ENCODE measurements at places on chromosomes 1 and 21.

DNA sequence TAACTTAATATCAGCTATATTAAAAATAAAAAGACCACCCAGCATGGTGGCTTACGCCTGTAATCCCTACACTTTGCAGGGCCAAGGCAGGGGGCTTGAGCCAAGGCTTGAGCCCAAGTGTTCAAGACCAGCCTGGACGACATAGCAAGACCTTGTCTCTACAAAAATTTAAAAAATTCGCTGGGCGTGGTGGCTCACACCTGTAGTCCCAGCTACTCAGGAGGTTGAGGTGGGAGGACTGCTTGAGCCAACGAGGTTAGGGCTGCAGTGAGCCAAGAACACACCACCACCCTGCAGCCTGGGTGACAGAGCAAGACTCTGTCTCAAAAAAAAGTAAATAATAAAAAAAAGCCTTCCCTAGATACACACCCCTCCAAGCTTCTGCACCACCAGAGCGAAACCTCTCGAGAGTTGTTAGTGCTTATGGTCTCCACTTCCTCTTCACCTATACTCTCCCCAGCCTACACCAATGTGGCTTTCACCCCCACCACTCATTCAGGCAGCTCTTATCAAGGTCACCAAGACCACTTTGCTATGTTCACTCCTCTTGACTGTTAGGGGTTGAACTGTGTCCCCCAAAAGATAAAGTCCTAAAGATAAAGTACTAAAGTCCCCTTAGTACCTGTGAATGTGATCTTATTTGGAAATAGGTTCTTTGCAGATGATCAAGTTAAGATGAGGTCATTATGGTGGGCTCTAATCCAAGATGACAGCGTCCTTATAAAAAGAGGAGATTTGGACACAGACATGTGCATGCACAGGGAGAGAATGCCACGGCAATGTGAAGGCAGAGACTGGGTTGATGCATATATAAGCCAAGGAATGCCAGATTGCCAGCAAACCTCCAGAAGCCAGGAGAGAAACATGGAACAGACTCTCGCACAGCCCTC is 6.8 kb upstream of the PPP1R15B start:
- no peak for DNase-seq

GRCh38 chr1:64745181-64745985 is 508 bp downstream of the RAVER2 start:
- DNase-seq, result no peak

GRCh38 chr1:225535280-225535679 is 107.4 kb upstream of the LBR start:
- no peak for DNase-seq

GRCh38 chr1:213938776-213939175 is 49.0 kb upstream of the PROX1 start:
- no peak for DNase-seq

GRCh38 chr1:45478121-45478814 is 12.7 kb downstream of the TESK2 start:
- no peak for DNase-seq

GRCh38 chr1:169102567-169102966 is 3.9 kb upstream of the ATP1B1 start:
- no peak for DNase-seq

GRCh38 chr1:177235350-177235749 is 64.6 kb downstream of the BRINP2 start:
- no peak for DNase-seq

DNA sequence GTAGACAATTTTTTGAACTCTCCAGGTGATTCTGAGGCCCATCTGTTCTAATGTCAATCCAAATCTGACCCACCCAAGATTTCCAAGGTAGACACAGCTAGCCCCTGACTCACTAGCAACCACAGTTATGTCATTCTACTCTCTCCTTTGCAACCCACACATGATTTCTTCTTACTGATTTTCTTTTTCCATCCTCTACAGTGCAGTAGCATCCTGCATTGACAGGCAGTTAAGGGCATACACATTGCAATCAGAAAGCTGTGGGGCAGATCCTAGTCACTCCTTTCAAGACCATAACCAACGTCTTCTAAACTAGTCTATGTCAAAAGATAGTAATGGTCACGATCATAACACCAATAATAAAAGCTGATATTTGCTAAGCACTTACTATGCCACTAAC is 54.2 kb downstream of the JAK1 start:
- DNase-seq, result no peak

GRCh38 chr1:181141431-181141910 is 53.0 kb downstream of the IER5 start:
- DNase-seq, result peak; percentile 59

DNA sequence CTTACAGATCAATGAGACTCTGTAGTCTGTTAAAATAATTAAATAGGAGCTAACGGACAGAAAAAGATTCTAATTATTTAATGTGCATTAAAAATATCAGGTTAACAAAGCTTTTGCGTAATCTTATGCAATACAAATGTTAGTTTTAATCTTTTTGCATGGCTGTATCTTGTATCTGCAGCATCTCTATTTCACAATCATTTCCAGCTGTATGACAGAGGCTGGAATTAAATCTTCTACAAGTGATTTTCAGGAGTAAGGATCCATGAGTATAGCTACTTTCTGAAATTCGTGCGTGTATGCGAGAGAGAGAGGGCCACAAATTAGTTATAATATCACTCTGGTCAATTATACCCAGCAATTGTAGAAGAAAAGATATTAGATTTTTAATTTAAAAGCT is 1446.8 kb downstream of the NCAM2 start:
- DNase-seq, result no peak

GRCh38 chr1:169465281-169465680 is 20.5 kb downstream of the SLC19A2 start:
- DNase-seq, result no peak

DNA sequence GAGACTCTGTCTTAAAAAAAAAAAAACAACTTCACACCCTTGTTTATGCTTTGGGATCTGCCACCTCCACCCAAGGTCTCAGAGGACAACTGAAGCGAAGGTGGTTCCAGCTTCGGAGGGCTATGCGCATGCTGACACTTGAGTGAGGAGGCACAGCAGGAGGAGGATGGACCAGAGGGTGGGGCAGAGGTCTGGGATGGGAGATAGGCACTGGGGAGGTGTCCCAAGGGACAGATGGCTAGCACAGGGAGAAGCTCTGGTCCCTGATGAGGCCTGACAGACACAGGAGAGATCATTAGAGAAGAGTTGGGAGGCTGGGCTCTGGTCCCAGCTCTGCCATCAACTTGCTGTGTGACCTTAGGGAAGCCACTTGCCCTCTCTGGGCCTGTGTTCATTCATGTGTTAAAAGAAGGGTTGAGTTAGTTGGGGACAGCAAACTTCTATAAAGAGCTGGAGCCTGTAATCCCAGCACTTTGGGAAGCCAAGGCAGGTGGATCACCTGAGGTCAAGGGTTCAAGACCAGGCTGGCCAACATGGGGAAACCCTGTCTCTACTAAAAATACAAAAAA is 16.8 kb downstream of the E2F2 start:
- no peak for DNase-seq

DNA sequence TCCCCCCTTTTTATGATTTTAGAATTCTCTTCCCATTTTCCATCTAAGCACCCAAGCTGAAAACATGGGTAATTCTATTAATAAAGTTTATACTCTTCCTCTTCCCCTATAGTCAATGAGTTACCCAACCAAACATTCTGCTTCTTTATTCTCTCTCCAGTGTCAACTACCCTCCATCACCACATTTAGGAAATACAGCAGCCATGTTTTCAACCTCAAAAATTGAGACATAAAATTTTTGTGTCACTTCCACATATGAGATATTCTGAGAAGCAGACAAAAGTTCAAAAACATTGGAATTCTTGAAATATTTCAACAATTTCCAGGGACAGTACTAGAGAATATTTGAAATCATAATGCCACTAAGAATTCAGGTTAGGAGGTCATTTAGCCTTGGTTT is 64.8 kb upstream of the ATP1A1 start:
- DNase-seq, result no peak

GRCh38 chr1:190126728-190127127 is 350.9 kb downstream of the BRINP3 start:
- no peak for DNase-seq

DNA sequence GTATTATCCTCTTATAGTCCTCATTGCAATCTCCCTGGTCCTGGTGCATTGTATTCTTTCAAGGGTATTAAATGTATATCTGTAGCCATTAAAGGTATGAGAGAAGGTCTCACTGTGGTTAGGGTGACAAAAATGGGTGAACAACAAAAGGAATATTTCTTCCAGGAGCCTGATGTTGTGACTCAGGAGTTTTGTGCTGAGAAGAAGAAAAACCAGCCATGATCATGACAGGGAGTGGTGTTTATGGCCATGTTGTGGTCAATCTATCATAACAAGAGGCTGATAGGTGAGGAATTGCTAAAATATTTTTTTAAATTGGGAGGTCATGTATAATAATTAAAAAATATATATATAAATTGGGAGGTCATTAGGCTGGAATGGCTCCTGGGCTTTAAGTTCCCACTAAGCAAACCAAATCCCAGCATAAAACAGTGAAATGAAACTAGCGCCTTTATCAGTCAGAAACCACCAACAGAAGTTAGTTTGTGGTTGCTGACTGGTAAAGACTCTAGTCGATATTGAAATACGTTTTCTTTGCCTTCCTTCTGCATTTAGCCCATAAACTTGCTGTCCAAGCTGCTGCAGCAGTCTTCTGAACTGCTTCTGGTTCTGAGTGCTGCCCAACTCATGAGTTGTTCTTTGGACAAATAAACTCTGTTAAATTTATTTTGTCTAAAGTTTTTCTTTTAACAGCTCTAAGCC is 60.3 kb downstream of the TBX19 start:
- DNase-seq, result no peak

- no peak for DNase-seq
These were observed 10.5 kb downstream of the FAAH start for GRCh38 chr1:46404482-46405196.

DNA sequence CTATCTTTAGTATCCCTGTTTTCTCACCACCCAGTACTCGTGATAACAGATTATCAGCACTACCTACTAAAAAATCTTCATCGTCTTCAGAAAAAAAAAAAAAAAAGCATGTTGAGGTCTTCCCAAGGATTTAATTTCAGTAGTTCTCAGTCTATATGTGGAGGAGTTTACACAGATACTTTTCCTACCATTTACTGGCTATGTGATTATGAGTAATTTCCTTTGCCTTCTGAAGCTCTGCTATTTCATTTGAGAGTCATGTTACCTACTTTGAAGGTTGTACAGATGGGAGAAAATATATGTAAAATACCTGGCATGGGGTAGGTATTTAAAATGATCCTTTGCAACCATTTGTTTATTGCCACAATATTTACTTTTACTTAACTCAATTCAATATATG is 399.7 kb downstream of the NEGR1 start:
- no peak for DNase-seq

DNA sequence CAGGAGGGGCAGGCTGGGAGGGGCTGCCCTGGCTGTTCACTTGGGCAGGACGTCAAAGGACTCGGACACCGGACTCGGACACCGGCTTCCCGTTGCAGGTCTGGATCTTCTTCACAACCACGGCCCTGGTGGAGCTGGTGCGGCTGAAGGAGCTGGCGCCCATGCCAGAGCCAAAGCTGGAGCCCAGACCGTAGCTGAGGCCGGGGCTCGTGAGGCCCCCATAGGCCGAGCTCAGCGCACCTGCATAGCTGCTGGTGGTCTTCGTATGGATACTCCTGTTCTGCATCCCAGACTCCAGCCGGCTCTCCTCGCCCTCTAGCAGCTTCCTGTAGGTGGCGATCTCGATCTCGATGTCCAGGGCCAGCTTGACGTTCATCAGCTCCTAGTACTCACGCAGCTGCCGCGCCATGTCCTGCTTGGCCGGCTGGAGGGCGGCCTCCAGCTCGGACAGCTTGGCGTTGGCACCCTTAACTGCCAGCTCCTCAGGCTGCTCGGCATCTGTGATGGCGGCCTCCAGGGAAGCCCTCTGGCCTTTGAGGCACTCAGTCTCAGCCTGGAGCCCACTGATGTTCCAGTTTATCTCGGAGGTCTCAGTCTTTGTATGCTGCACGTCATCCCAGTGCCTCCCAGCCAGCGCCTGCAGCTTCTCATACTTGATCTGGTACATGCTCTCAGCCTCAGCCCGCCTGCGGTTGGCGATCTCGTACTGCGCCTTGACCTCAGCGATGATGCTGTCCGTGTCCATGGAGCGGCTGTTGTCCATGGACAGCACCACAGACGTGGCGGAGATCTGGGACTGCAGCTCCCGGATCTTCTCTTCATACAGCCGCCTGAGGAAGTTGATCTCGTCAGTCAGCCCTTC is 15.1 kb upstream of the KLF17 start:
- DNase-seq, result no peak

DNA sequence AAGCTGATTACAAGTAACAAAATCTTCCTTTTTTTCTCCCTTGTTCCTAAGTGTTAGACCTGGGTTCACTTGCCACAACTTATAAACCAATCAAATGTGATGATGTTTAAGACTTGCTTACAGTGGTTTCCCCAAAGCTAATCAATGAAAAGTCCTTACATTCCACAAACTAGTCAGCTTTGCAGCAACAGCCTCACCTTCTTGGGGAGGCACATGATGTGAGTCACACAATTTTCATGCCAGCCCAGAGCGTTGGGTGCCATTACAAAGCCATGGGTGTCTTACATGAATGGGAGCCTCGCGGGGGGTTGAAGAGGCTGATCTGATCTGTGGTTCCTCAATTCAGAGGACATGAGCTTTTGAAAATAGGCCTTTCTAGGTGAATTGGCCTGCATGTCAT is 91.6 kb upstream of the UBE2U start:
- DNase-seq, result no peak

DNA sequence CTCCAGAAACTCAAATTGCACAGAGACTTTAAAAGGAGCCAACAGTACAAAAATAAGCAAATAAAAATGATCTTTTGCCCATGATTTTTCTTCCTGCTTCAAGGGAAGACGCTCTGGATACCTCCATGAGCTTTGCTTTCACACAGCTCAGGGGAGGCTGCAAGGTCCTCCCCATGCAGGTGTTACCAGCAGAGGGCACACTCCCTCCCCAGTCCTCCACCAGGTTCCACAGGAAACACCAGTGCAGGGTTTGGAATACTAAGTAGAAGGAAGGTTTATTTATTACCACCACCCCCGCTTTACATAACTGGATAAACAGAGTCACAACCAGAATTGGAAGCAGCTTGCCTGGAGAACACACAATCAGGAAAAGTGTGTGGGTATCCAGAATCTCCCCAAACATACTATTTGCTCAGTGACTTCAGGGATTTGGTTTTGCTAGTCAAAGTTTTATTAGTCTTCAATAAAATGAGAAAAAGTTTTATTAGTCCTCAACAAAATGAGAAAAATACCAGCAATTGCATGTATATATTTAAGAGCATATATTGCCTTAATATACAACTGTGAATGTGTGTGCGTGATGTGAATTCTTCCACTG is 37.3 kb downstream of the HSD3B1 start:
- DNase-seq, result no peak

DNA sequence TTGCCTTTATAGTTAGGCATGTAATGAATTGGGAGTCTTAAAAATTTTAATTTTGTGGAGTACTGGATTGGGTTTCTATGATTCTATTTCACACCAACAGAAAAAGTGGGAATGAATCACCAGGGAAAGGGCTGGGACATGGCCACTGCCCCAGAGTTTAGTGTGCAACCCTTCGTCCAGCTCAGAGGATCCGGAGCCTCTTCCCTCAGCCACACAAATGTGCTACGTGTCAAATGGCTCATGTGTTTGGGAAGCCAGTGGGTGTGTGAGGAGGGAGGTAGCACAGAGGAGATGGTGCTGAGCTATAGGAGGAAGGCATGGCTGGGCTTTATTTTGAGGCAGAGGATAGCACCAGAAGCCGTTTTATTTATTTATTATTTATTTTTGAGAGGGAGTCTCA is 247.3 kb downstream of the SIPA1L2 start:
- no peak for DNase-seq

GRCh38 chr1:206761159-206761768 is 9.3 kb upstream of the IL19 start:
- no peak for DNase-seq
